Cardiac ventricle fibroblast (primary cell): ENCODE measurements at places on chromosomes 6 and 20. TPM values are rescaled to one million over a fixed set of nuclear protein-coding genes. Genes with fewer than 3 reads are reported as not detected.

Gene SLC17A9
- total RNA-seq = 0.64 and 0.81 TPM in 2 replicates

Gene MYMX
- not detected in 2 replicates for total RNA-seq

Gene CYP21A2
- total RNA-seq = 0.15 TPM in 1 of 2 replicates, not detected in the other

Gene SIRPA
- 21.2 and 21.4 TPM in 2 replicates for total RNA-seq

Gene RAB23
- 11.9 and 14.1 TPM in 2 replicates for total RNA-seq

Gene ZNF334
- 2.8 and 2.9 TPM in 2 replicates for total RNA-seq

Gene NAA20
- 47.1 and 47.3 TPM in 2 replicates for total RNA-seq

Gene PRKN
- 3.4 and 8.4 TPM in 2 replicates for total RNA-seq

Gene PRSS16
- total RNA-seq = not detected in 2 replicates

Gene BTBD3
- 20.5 and 23.5 TPM in 2 replicates for total RNA-seq

Gene DSP
- total RNA-seq = 0.29 and 0.31 TPM in 2 replicates

Gene ERVFRD-1
- total RNA-seq = not detected in 2 replicates

Gene APOM
- 2.0 and 2.3 TPM in 2 replicates for total RNA-seq

Gene TMEM14C
- total RNA-seq = 182 and 185 TPM in 2 replicates

Gene OR2B6
- total RNA-seq = not detected in 2 replicates

Gene MSH5
- 1.6 and 4.2 TPM in 2 replicates for total RNA-seq

Gene AMD1
- 31.6 and 37.8 TPM in 2 replicates for total RNA-seq

Gene KLHDC3
- total RNA-seq = 75.7 and 92.5 TPM in 2 replicates

Gene RING1
- total RNA-seq = 13.6 and 13.9 TPM in 2 replicates

Gene TP53TG5
- not detected in 2 replicates for total RNA-seq

Gene ASIP
- total RNA-seq = not detected in 2 replicates

Gene TFAP2D
- not detected in 2 replicates for total RNA-seq

Gene TPX2
- 6.8 and 6.9 TPM in 2 replicates for total RNA-seq
